ENCODE measurements at places on chromosomes 4 and X. TPM values are rescaled to one million over a fixed set of nuclear protein-coding genes. Genes with fewer than 3 reads are reported as not detected.

Gene CDKL2
- 0.06 TPM for total RNA-seq

Gene S100G
- not detected for total RNA-seq

Gene SPON2
- 1.1 TPM for total RNA-seq

Gene NAP1L3
- total RNA-seq = 0.86 TPM

Gene SAT1
- total RNA-seq = 83.0 TPM

Gene HTRA3
- total RNA-seq = 116 TPM

Gene HHIP
- 1.7 TPM for total RNA-seq

Gene HTATSF1
- 68.9 TPM for total RNA-seq

Gene ZNF518B
- total RNA-seq = 6.1 TPM

Gene LANCL3
- total RNA-seq = 1.5 TPM

Gene FGF5
- total RNA-seq = 9.0 TPM

Gene ASB9
- total RNA-seq = 4.2 TPM

Gene RBPJ
- 133 TPM for total RNA-seq

Gene BMP3
- under 0.01 TPM for total RNA-seq

Gene CT45A3
- total RNA-seq = not detected

Gene SPACA5
- total RNA-seq = not detected

Gene ZNF275
- total RNA-seq = 9.0 TPM

Gene PRR32
- total RNA-seq = not detected

Gene PCDH7
- 35.9 TPM for total RNA-seq

Gene PCSK1N
- total RNA-seq = 1.8 TPM

Gene KLB
- not detected for total RNA-seq

Gene RGN
- not detected for total RNA-seq

Gene FAM47C
- not detected for total RNA-seq

Gene LRCH2
- total RNA-seq = not detected

Gene FHDC1
- 0.13 TPM for total RNA-seq

Gene HSFX1
- not detected for total RNA-seq

Gene FMR1NB
- not detected for total RNA-seq

Gene USP9X
- total RNA-seq = 80.0 TPM

Gene GLRA3
- not detected for total RNA-seq

Gene CETN2
- total RNA-seq = 48.7 TPM

Gene TEX13B
- not detected for total RNA-seq

Gene GDPD2
- not detected for total RNA-seq

Gene ZRSR2
- 3.8 TPM for total RNA-seq

Gene PLP2
- total RNA-seq = 83.5 TPM

Data from LHCN-M2 (cell line).